Forelimb muscle (tissue), 1 donor: ENCODE measurements at places on chromosomes 1 and 21.

DNA sequence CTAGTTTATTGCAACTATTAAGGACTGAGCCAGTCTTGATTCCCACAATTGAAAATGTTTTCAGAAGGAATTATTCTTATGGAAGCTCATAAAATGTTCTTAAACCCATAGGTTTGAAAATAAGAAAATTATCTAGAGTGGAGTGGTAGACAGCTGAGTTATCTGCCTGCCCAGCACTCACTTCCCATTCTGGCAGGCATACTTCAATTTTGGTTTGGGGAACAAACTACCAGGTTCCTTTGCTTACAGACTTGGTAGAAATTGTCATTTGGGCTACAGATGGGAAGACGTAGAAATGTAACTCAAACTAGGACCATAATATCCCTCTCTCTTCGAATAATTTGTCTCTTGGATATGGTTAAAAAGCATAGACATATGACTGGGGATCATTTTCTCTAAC lies 18.4 kb downstream of the JUN start:
- no peak for DNase-seq

- DNase-seq, result no peak
Measured at GRCh38 chr1:10628685-10629084, 153.9 kb downstream of the PEX14 start.

- DNase-seq, result no peak
Measured at GRCh38 chr1:64535938-64536835, 66.3 kb downstream of the CACHD1 start.

DNA sequence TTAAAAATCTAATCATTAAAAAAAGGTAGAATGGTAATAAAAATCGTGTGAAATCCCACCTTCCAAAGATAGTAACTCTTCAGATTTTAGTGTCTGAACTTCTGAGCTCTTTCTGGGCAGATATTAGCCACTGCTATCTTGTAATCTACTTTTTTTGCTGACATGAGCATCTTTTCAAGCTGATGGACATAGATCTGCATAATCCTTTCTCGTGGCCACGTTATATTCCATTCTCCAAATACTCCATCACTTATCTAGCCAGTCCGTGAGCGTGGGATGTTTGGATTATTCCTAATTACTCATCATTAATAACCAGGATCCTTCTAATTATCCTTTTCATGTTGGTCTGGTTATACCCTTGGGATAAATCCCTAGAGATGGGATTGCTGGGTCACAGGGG lies 254.2 kb upstream of the VAMP3 start:
- no peak for DNase-seq

DNA sequence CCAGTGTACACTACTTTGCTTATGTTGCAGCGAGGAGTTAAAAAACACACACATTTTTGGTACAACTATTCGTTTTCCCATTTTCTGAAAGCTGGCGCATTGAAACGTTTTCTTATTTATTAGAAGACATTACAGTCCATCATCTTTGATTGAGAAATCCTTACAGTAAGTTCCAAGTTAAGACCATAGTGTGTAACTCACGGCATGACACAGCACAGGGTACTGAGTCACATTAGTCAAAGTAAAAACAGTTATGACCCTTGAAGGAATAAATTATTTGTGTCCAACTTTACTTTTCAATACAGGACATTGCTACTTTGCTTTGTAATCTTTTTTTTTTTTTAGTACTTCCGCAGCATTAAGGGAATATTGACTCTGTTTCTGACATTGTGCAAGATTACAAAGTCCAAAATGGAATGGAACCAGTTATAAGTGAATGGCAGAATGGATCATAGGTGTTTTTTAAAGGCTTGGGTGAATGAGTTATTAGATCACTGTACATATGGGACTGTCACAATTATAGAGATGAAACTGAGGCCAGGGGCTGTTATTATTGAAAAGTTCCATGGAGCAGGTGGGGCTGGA lies 11.7 kb downstream of the PTGFRN start:
- no peak for DNase-seq

DNA sequence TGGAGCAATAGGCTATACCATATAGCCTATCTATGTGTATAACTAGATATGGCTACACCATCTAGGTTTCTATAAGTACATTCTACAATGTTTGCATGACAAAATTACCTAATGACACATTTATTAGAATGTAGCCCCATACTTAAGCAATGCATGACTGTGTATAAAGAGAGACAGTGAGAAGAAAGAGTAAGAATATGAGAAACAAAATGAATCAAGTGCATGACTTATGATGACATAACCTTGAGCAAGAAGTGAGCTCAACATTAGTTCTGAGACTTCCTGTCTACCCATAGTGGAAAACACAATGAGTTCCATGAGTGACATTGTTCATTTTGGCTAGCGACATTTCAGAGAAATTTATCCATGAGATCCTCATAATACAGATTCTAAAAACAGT lies 10.1 kb downstream of the SLC44A5 start:
- no peak for DNase-seq

DNA sequence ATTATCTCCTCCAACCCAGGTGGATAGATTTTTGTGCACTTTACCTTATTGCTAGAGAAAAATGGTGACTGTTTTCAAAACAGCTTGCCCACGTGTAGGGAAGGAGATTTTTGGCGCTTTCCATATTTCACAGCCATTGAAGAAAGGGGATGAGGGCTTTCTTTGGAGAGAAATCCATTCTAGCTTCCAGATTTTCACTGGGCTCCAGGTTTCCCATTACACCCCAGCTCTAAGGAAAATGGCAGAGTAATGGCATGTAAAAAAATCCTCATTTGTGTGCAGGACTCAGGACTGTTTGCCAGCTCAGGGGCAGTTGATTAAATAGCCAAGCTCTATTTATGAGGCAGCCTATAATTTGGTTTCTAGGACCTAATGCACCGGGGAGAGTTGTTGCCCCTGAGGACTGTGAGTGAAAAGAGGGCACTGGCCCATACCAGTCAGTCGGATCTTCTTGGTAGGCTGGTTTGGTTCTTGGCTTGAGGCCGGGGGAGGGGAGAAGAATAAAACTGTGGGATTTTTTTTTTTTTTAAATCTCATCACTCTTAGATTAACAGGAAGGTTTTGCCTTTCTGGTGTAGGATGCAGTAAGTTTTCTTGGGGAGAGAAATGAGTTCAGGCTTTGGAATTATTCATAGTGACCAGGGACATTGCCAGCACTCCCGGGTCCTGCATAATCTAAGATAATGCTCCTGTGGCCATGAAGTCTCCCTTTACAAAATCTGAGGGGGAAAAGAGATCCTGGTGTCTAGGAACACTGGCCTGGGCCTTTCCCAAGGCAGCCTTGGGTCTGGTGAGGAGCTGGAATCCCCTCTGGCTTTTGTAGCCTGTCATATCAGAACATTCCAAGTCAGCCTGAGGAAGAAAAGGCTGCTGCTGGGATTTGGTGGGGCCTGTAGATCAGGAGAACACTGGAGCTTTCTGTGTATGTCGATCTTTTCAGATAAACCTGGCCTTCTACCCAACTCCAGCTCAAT lies 1.9 kb upstream of the ARID1A start:
- DNase-seq, result no peak

GRCh38 chr1:199404976-199405375 lies 622.5 kb upstream of the NR5A2 start:
- DNase-seq, result no peak

GRCh38 chr1:42720868-42721267 lies 19.2 kb downstream of the CLDN19 start:
- DNase-seq, result no peak

DNA sequence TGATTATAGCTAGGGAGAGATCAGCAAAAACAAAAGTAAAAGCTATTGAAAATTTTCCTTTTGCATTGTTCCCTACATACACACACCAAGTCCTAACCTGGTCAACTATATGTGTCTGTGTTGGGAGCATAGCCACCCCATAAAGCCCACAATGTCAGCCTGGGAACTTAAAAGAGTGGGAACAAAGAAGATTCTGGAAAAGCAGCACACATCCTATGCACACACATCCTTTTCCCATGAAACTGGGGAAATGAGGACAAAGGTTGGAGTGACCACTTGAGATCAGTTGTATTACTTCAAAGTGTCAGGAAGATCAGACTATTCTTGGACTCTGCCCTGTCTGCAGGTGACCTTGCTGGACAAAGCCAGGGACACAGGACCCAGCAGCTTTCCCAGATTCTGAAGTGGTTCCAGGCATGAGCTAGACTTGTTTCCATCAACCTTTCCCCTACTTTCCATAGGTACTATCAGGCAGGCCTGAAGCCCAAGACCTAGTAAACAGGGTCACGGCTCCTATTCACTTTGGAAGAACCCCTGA lies 15.9 kb downstream of the TXNIP start:
- DNase-seq, result no peak

DNA sequence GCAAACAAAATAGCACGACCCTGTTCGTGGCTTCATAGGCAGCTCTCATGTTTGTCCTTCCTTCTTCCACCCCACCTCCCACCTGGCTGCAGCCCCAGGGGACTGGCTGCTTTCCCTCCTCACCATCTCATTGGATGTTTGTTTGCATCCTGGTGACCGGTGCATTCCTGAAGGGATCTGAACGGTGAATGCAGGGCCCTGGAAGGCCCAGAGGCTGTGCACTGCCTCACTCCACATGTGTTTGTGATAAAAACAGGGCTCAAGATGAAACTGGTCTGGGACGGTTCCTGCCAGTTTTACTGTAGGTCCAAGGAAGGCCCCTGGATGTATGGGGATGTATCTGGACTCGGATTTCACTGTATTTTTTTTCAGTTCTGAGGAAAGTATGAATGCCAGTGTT lies 42.8 kb downstream of the CNN3 start:
- peak; percentile 69 for DNase-seq

DNA sequence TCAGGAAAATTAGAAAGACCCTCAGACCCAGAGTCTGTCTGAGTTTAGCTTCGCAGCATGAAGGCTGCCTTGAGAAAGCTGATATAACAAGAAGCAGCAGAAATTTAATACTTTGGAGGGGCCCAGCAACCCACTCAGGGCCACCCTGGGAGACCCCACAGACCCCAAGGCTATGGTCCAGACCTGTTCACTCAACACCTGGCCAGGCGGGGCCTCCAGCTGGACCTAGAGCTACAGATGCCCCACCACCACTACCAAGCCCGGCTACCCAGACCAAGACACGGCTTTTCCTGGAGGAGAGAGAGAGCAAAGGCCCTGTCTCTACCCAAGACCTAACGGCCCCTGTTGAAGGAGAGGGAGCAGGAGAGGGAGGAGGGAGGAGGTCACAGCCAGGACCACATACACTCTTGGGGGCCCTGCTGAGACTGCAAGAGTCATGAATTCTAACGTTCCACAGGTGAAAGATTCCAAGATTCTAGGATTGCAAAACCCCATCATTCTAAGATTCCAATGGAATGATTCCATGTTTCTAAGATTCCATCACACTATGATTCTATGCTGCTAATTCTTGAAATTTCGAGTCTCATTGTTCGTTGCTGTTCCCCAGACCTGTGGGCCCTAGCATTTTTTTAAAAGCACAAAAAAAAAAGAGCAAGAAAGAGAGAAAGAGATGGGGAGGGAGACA lies 53.2 kb downstream of the LACTBL1 start:
- DNase-seq, result no peak

GRCh38 chr1:10734962-10735544 lies 61.4 kb downstream of the CASZ1 start:
- no peak for DNase-seq

GRCh38 chr1:176938375-176938774 lies 226.1 kb downstream of the ASTN1 start:
- DNase-seq, result no peak

GRCh38 chr21:20789729-20790500 lies 208.3 kb upstream of the NCAM2 start:
- no peak for DNase-seq

DNA sequence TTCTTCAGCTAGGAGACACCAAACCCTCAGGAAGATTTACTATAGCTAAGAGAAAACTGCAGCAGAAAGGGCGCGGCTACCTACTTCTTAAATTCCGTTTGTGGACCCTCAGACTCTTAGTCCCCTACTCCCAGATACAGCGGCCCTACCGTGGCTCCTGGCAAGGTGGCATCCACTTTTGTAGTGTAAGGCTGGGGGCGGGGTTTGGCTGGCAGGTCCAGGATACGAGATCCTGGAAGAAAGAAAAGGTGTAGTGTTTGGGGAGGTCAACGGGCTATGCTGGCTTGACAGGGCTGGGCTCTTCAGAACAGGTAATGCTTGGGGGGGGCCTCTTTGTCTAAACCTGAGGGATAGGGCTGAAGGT lies 280 bp downstream of the CREB3L4 start:
- DNase-seq, result no peak

DNA sequence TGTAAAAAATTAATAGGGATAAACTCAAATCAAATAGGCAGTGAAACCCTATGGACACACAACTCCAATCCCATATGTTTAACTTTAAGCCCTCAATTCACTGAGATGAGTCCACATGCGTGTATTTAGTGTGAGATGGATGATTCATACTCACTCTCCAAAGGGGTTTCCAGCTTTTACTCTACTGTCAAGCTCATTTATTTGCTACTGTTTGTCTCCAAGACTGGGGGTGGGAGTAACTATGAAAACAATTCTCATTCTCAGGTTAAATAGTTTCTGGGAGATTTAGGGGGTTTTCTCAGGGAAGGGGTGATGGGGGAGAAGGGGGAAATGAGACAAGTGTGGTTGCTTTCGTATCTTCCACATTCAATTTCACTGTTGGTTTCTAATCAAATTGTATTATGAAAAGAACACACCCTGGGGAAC lies 2.7 kb downstream of the RAB29 start:
- DNase-seq, result no peak

- DNase-seq, result no peak
Measured at GRCh38 chr1:17588048-17588871, 48.8 kb downstream of the ARHGEF10L start.

DNA sequence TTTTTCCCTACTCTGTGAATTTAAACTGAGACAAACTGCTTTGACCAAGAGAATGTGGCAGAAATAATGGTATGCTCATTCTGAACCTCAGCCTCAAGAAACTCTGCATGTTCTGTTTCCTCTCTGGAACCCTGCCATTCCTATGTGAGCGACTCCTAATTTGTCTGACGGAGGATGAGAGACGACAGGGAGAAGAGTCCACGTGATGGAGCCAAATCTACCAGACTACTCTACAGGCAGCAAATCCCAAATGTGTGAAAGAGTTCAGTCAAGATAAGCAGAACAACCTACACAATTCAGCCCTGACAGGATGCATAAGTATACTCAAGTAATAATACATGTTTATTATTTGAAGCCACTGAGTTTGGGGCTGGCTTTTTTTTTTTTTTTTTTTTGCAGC lies 153.5 kb downstream of the DPYD start:
- DNase-seq, result no peak

- no peak for DNase-seq
Measured at GRCh38 chr1:33211972-33212371, 30.1 kb upstream of the TRIM62 start.
